ENCODE measurements at places on chromosomes 4 and X.

GRCh38 chr4:40685300-40685699 is 55.6 kb upstream of the RBM47 start:
- DNase-seq: no peak

GRCh38 chrX:104310090-104310489 is 55.4 kb upstream of the ESX1 start:
- DNase-seq: no peak

DNA sequence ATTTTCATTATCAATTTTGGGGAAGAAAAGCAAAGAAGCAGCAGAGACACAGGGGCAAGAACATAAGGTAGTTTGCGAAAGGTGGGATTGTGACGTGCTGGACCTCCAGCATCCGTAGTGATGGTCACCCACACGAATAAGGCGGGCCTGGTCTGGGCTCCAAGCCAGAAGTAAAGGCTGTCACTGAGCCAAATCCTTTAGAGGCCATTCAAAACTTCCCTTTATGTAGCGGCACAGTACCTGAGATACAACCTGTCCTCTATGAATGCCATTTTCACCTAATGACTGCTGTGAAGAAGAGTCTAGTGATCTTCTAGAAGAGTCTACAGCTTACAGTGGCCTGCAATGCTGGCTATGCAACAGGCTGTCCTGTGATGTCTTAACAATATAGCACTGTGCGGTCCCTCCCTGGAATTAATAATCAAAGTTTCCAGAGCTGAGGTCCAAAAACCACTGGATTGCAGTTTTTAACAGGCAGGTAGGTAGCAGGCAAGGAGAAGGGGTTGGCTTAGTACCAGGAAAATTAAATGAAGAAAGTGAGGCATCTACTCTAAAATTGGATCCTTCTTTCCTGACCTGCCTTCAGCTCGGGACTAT is 56.2 kb downstream of the TRIML1 start:
- no peak for DNase-seq

GRCh38 chr4:67704843-67705242 is 3.9 kb upstream of the UBA6 start:
- DNase-seq: no peak

DNA sequence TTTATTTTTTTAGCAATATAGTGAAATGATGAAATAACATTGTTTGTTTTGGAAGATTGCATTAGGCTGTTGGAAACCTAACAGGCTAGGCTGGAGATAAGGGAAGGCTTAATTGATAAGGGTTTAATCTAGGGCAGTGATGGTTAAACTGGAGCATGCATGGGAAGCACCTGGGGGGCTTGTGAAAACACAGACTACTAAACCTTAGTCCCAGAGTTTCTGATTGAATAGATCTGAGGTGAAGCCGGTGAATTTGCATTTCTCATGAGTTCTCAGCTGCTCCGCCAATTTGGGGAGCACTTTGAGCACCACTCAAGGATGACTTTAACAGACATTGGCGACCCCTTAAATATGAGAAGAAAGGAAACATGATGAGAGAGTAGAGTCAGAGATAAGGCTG is 11.5 kb downstream of the STK26 start:
- DNase-seq: no peak

DNA sequence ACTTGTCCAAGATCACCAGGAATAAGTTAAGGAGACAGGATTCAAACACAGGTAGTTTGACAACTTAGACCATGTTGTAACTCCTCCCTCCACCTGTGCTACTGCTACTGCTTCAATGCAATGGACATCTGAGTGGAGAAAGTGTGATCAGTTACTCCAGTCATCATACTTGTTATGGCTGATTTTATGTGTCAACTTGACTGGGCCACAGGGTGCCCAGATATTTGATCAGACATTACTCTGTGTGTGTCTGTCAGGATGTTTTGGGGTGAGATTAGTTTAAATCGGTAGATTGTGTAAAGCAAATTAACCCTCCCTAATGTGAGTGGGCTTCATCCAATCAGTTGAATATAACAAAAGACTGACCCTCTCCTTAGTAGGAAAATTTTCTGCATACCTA is 34.8 kb upstream of the PDLIM5 start:
- no peak for DNase-seq

GRCh38 chrX:42752730-42753129 is 25.2 kb downstream of the PPP1R2C start:
- no peak for DNase-seq

DNA sequence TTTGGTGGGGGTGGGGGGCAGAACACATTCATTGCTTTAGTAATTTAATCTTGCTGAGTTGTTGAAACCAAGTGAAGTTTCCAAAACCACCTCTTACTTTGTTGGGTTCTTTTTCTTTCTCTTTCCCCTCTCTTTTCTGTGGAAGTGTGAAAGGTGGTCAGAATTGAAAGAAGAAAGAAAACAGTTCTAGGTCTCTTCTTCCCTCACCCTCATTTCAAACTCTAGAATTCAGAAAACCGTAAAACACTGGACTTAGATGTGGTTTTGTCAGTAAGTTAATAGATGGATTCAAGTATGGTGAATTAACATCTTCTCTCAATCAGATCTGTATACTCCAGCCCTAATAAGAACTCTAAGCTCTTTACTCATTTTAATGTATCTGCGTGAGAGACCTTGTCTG is 23.7 kb downstream of the PLP1 start:
- no peak for DNase-seq

GRCh38 chrX:153970357-153971123 is 1.1 kb downstream of the HCFC1 start:
- no peak for DNase-seq

GRCh38 chr4:37338972-37339371 is 94.4 kb downstream of the NWD2 start:
- no peak for DNase-seq

- no peak for DNase-seq
Measured at GRCh38 chrX:35847736-35848135, 49.6 kb downstream of the MAGEB16 start.

- DNase-seq: no peak
Measured at GRCh38 chrX:68409194-68409593, 24.1 kb downstream of the OPHN1 start.

DNA sequence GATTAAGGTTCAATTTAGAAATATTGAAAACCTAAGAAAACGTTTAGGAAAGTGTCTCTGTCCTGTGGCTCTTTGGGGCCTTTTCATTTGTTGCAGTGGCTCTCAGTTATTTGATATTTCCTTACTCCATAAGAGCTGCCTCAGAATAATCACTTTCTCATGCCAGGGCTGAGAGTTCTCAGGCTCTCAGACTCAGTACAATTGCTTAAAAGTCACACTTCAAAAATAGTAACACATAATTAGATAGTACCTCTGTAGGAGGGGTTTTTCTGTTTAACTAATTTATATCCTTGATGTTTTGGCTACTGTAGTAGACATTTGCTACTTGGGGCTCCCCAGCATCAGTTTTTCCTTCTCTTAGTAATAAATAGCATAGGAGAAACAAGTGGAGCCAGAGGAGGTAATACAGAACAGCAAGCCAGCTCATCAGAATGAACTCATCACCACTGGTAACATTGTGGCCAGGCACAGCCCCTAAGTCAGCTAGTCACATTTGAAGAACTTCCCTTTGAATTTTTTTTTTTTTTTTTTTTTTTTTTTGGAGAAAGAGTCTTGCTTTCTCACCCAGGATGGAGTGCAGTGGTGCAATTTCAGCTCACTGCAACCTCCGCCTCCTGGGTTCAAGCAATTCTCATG is 8.0 kb upstream of the HNRNPD start:
- no peak for DNase-seq

GRCh38 chrX:129659861-129660260 is 5.1 kb upstream of the APLN start:
- no peak for DNase-seq

DNA sequence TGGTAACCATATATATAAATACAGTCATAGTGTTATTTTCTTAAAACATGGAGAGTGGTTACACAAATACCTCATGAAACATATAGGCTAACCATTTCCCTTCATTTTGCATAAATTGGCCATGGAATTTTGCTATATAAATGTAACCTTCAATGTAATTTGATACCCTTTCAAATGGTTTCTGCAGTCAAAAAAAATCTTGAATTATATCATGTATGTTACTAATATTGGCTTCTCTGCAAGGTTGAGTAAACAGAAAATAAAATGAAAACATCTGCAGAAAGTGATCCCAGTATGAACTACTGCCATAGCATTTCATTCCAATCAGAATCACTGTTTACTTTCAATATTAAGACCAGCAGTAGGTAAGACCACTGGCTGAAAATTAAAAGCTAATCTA is 1165.9 kb upstream of the TENM3 start:
- no peak for DNase-seq

GRCh38 chrX:123920105-123920785 is 41.3 kb upstream of the STAG2 start:
- no peak for DNase-seq

GRCh38 chrX:70172221-70172620 is 5.1 kb upstream of the DGAT2L6 start:
- no peak for DNase-seq

GRCh38 chrX:15299941-15300851 is 15.2 kb downstream of the ASB11 start:
- DNase-seq: no peak

DNA sequence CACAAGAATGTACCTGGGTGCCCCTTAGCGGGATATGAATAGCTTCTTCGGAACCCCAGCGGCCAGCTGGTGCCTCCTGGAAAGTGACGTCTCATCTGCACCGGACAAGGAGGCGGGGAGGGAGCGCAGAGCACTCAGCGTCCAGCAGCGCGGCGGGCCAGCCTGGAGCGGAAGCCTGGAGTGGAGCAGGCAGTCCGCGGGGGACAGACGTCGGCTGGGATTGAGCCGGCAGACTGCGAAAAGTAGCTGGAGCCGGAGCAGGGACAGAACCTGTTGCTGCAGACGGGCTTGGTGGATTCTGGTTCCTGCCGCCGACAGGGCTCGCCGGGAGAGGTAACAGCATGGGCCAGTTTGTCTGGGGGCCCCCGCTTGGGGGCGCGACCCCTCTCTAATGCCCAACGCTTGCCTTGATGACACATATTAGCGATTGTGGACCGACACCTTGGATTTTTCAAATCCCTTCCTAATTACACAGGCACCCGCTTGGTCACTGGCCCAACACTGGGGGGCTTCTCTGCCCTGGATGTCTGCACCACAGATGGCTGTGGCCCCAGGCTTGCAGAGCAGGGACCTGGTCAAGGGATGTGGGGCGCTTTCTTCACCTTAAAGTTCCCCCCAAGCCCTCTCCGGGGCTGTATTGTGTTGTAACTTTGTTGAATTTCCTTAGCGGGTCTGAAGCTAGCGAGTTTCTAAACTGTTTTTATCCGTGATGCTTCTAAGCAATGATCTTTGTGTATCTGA is at the start of gene NPFFR2:
Gene NPFFR2 (plus strand): TSS at position 133 of the 741 bp plus-strand sequence. CDS start 96,592 bp downstream, outside the sequence.
- no peak for DNase-seq

DNA sequence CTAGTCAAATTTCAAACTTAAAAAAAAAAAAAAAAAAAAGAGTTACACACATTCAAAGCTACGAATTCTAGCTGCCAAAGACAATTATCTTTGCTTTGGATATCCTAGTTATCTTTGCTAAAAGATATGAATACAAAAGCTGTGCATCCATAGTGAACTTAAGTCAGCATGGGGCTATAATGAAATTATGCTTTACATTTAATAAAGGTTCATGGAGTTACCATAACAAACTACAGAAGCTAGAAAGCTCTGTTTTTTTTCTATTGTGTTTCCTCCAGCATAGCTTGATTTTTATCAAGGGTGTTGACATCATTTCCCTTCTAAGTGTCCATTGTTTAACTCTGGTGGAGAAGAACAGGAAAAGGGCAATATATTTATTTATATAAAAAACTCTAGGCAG is 234.1 kb downstream of the ANKRD50 start:
- no peak for DNase-seq

DNA sequence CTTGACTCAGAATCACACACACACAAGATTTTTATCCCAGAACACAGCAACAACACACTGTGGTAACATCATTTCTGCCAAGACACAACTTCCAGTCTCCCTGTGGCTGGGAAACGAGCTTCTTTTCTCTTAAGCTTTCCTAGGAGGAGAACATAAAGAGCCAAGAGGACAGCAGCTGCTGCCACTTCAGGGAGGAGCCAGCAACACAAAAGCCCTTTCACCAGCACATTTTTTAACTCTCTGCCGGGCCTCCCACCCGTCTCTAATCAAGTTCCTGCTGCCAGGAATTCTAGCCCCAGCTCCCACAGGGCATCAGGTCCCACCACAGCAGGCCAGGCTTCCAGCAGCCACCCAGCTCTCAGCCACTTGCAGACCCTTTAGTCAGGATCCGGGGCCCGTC is 22.4 kb downstream of the FAT1 start:
- no peak for DNase-seq

GRCh38 chr4:70504733-70505132 is 13.6 kb upstream of the AMTN start:
- no peak for DNase-seq

GRCh38 chrX:26253526-26253925 is 37.6 kb downstream of the MAGEB5 start:
- no peak for DNase-seq
